ENCODE measurements at places on chromosomes 5 and 9.

- no peak for ATAC-seq
Observed at GRCh38 chr5:123209502-123210027, 120.5 kb downstream of the PRDM6 start.

- ATAC-seq: no peak
Observed at GRCh38 chr9:127162864-127163365, 40.5 kb upstream of the ANGPTL2 start.

GRCh38 chr5:1312993-1313833 is 18.3 kb upstream of the TERT start:
- ATAC-seq: peak; percentile 77

DNA sequence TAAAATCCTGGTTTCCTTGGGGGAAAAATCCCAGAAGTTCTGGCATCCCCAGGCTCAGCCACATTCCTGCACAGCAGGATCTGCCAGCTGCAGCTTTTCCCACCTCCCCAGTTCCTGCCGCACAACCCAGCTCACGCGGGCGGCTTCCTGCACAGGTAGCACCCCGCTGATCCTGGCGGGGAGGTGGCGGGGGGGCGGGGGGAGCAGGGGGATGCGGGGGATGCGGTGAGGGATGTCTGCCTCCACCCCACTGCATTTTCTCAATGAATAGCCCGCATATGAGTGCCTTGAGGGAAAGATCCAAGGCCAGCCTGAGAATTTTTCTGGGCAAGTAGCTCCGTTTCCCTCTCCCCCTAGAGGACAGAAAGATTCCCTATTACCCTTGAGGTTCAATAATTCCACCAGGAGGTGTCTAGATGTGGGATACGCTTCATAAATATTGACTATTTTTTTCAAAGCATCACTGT is 21.1 kb downstream of the GFPT2 start:
- ATAC-seq: no peak

DNA sequence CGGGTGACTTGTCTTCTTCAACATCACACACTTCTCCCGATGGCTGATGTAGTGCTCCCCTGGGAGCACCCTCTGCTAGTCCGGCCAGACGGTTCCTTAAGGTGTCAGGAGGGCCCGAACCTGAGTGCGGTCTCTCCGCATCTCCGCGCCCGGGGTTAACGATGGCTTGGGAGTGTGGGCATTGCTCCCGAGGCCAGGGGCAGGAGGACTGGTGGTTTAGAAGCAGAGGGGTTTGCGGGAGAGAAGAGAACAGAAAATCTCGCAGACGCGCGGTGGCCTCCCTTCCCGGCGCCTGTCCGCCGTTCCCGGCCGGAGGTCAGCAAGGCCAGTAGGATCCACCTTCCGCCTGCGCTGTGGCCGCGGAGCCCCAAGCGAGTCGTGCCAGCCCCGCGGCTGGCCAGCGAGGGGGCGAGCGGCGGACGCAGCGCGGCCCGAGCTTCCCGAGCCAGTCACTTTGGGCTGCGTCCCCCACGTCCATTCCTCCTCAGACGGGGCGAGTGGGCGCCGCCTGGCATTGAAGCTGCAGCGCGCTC is 700 bp downstream of the CDO1 start:
- ATAC-seq: peak; percentile 34

GRCh38 chr9:137323531-137324331 is 21.7 kb upstream of the NRARP start:
- ATAC-seq: no peak

DNA sequence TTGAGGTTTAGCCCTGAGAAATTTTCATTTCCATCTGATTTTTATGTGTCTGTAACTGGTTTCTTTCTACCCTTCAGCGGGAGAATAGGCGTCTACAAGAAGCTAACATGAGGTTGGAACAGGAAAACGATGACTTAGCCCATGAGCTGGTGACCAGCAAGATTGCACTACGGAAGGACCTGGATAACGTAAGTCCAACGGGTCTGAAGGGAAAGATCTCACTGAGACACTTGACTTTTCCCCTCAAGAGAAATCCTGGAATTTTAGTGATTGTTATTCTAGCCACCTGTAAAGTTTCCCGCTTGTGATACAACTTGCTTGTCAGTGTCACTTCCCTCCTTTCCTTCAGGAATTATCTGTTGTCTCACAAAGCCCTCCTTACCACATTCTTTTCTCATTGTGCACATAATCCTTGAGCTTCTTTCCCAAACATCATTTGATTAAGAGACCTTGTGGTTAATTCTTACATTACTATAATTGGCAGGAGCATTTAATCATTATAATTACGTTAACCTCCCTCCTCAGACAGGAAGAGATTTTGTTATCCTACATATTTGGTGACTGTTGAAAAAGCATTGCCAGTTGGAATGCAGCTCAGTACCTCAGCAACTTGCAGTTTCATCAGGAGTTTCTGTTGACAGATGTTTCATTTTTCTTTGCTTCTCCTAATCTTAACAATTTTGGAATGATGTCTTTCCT is 56.9 kb downstream of the GPR21 start:
- no peak for ATAC-seq

All from stimulated activated memory B cell treated with anti-CD40 and anti-IgM and Interleukin-4, amounts not matched to agents 10 μg/mL and 1 μg/mL and 100 μg/mL, for 72 hours (primary cell).